ENCODE measurements at places on chromosomes 1 and 21. TPM values are rescaled to one million over a fixed set of nuclear protein-coding genes. Genes with fewer than 3 reads are reported as not detected.

- DNase-seq, result no peak
Observed at GRCh38 chr1:84967666-84968065, 29.2 kb downstream of the MCOLN2 start.

DISC1 gene
- total RNA-seq, result 26.9 TPM

DNA sequence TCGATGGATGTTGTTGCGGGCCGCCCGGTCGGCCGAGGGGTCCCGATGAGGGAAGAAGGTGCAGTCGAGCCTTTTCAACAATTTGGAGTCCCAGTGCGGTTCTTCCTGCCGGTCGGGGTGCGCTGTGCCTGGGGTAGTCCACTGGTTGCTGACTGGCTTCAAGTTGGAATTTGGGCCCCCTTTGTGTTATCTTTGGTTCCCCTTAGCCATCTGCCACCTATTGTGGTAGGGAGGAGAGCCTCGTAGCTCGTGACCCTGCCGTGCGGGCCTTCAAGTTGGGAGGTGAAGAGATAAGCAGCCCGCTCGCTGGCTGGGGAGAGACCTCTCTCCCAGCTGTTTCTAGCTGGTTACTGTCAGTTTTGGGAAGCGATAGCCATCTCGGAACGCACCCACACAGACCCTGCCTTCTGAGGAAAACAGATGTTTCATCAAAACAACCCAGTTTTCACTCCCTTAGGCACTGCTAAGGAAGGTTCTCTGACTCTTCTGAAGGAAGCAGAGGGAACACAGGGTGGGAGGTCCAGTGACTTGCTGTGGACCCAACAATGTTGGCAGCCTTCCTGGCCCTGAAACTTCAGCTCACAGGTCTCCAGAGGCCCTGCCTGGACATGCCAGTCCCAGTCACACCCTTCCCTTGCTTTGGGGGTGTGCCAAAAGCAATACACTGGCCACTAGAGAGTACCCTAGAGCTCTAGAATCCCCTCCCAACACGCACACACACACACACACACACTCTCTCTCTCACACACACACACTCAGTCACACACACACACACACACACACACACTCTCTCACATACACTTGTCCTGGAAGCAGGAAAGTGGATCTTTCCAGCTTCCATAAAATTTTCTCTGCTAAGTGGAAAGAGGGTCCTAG, 1.0 kb downstream of the BTG2 start:
- peak; percentile 80 for DNase-seq

- DNase-seq, result no peak
Observed at GRCh38 chr1:55352080-55352810, 137.1 kb upstream of the USP24 start.

EVA1C gene
- total RNA-seq, result 81.2 TPM

- no peak for DNase-seq
Observed at GRCh38 chr21:37522641-37523295, 156.2 kb downstream of the DYRK1A start.

YOD1 gene
- 3.8 TPM for total RNA-seq

GPR37L1 gene
- total RNA-seq, result not detected

DNA sequence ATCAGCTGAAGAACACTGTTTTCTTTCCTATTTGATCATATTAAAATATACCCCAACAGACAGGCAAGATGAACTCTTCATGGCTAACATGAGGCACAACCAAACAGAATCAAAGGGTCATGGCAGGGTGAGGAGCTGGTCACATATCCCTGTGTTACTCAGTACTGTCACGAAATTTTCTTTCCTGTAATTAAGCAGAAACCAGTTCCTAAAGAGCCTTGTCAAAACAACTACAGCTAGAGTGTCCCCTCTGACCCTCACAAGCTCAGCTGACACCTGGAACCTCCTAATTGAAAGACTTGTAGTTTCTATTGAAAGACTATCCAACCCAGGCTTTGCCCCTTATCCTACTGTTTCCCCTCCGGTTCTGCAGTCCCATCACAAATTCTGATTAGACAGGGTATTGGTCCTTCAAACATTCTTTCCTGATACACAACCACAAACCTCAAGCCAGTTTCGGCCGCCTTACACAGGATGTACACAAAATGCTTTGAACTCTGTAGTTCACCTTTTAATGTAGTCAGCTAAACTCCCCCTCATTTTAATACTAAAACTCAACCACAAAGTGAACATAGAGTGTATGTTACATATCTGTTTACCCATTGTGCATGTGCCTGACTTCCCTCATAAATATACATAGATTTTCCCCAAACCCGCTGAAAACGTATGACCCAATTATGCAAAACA, 651.9 kb downstream of the MRPL39 start:
- DNase-seq, result no peak

Data from thoracic aorta (tissue), 2 donors.